Putamen (tissue), 1 donor: ENCODE measurements at places on chromosomes 6 and 20.

DNA sequence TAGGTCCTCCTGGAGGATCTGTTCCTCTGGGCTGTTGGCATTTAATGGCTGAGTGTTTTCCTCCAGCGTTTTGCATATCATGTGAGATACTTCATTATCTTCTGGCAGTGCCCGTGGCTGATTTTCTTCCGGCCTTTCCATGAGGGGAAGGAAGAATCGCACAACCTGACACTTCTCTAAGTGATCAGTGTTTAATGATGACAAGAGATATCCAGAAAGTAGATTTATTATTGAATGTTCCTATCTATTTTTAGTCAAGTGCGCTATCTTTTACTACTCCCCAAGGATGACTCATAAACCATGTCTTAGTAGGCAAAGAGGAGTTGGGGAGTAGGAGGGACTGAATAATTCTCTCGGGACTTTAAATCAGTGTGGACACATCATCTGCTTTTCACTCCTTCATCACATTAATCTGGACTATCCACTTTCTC is 149.7 kb downstream of the PLCB4 start:
- peak; percentile 42 for DNase-seq

GRCh38 chr6:90695316-90695715 is 108.4 kb upstream of the MAP3K7 start:
- no peak for DNase-seq

GRCh38 chr20:58088105-58088504 is 140.3 kb downstream of the ANKRD60 start:
- DNase-seq, result no peak

DNA sequence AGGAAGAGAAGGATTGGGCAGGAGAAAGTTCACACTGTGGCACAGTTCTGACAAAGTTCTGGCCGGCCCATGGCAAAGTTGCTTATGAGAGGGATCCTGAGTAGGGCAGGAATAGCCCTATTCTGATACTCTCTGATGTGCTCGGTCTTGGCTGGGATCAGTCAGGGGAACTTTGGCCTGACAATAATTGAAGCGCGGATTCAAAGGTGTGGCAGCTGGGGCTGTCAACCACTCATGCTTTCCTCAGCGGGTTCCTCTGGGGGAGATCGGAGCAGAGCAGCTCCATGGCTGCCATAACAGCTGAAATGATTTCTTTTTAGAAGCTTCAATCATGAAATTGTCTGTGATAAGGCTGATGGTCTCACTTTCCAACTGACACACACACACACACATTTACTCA is 714.1 kb downstream of the DHX35 start:
- DNase-seq, result no peak

DNA sequence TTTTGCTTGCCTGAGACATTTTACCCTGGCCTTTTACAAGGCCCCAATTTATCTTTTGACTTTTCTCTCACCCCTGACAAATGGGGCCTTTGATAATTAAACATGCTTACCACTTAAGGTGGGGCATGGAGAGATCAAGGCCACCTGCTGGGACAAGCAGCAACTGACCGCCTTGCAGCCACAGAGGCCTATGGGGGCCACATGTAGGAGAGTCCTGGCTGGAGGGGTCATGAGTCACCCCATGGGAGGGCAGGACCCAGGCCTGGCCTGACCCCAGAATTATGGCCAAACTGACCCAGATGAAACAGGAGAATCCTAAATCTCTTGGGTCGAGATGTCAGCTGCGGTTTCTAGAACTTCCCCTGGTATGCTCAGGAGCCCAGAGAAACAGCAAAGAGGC is 8.5 kb upstream of the OCSTAMP start:
- DNase-seq, result no peak

- DNase-seq, result no peak
Observed at GRCh38 chr6:72861935-72862432, 240.1 kb downstream of the KCNQ5 start.

- DNase-seq, result no peak
Observed at GRCh38 chr6:18048953-18049630, 61.7 kb upstream of the KIF13A start.

GRCh38 chr6:90605749-90606340 is 19.0 kb upstream of the MAP3K7 start:
- no peak for DNase-seq

GRCh38 chr6:73792738-73793137 is 96.7 kb downstream of the CD109 start:
- no peak for DNase-seq

DNA sequence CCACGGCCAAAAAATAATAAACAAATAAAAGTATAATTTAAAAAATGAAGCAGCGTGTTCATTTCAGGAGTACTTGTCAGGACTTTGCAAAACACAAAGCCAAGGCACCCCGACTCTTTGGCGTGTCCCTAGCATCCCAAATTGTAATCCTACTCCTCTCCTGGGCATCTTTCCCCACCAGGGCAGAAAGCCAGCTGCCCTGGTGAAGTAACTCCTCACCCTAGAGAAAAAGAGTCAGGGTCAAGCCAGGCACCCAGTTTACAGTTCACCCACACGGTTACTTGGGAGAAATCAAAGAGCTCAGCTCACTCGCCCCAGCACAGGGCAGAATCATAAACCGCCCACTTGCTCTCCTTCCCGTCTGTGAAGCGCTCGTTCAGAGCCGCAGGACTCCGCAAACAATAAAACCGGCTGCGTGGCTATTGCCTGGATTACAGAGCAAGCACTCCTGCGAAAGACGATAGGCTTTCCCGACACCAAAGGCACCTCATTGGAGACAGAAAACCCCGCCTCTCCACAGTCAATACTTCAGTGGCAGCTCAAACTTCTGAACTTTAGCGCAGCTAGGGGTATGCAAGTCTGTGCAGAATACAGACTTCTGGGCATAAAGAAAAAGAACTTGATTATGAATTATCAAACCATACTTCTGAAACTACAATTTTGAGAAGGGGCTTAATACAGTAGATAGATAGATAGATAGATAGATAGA is 73.0 kb upstream of the NHSL1 start:
- DNase-seq, result peak; percentile 22

- peak; percentile 42 for DNase-seq
Observed at GRCh38 chr6:95387845-95388244, 189.5 kb upstream of the MANEA start.

GRCh38 chr6:151761851-151762250 is 45.6 kb upstream of the ESR1 start:
- DNase-seq, result no peak

DNA sequence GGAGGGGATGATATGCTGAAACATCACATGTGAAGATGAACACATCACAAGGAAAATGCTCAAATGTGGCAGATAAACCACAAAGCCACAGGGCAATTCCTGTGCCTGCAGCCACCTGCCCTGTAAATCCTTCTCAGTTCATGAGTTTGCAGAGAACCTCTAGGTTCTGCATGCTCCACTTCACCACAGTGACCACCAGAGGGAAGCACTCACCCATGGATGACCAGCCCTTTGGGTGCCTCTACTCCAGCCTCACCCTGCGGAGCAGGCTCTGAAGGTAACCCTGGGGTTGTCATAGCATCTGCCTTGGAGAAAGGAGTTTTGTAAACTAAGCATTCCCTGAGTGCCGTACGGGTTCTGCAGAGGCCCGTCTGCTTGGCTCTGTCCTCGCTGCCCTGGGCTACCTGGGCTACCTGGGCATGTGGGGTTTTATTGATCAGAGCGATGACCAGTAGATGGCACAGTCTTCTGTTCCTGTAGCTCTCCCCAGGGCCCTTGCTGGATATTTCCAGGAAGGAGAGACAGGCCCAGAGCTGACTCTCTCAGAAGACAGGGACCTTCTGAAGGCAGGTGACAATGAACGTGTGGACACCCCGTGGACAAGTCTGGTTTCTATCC is 31.7 kb upstream of the CST1 start:
- no peak for DNase-seq

DNA sequence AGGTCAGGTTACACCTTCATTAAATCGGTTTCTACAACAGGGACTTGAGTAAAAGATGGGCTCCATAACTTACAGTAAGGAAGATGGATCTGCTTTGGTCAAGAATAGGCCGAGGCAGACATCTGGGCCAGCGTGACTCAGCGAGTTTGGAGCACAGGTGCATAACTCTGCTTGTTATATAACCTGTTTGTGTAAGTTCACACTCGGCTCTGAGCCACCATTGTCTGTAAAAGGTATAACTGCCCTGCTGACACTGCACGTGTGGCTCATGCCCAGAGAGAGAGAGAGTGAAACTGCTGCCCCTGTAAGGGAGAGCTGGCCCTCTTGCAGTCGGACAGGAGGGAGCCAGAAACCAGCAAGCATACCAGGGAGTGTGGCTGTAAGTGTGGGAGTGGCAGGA is 737.9 kb upstream of the SLC35B3 start:
- no peak for DNase-seq
